ENCODE measurements at places on chromosomes 12 and 14.
A peak's percentile ranks its signal among the peaks of the same experiment; 100 is the strongest.

- no peak for ATAC-seq
Observed at GRCh38 chr12:1929241-1929984, 11.0 kb upstream of the CACNA2D4 start.

DNA sequence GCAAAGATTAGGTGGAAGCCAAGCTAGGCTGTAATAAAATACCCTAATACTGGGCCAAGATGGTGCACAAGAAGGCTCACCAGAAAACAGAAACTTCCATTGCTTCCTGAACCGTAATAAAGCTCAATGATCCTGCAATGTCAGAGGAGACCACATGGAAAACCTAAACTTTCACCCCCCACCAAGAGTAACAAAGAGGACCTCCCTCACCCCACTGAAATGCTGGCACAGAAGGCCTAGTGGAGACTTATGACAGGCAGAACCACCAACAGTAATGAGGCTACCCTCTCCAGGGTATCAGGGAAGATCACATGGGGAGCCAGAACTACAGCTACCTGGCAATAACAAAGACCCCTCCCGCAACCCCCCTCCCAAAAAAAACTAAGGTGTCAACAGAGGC is 43.1 kb downstream of the CEP83 start:
- ATAC-seq, result no peak

DNA sequence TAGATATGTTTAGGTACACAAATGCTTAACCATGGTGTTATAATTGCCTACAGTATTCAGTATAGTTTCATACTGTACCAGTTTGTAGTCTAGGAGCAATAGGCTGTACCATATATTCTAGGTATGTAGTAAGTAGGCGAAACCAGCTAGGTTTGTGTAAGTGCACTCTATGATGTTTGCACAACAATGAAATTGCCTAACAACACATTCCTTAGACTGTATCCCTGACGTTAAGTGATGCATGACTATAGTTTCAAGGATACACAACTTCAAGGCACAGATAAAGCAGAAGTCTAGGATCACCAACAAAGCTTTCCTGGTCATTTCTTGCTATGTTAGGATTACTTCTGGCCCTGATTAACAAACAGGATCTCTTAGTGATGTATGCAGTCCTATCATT is 135.1 kb downstream of the SLC38A1 start:
- ATAC-seq, result no peak

GRCh38 chr14:101707068-101707842 is 54.3 kb upstream of the PPP2R5C start:
- peak; percentile 85 for ATAC-seq

- ATAC-seq, result no peak
Observed at GRCh38 chr12:40511341-40511740, 180.9 kb upstream of the CNTN1 start.

DNA sequence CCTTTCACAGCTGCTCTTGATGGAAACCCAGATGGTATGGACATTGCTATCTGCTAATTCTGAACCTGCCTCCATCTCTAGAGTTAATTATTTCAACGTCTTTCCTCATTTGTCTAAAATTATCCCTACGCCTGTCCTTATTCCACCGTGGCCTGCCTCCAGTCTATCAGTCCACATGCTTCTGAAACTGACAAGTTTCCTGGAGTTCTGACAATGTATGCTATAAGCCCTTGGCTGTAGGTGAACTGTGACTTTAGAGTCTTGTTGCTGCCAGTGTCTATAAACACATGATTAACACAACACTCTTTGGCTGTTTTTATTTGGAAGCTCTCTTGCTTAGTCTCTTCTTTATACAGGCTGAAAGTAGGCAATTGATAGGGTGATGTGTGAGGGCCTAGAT is 1052.9 kb downstream of the TMTC2 start:
- no peak for ATAC-seq

- ATAC-seq, result peak; percentile 25
Observed at GRCh38 chr12:7068240-7068993, 7.9 kb downstream of the C1S start.

DNA sequence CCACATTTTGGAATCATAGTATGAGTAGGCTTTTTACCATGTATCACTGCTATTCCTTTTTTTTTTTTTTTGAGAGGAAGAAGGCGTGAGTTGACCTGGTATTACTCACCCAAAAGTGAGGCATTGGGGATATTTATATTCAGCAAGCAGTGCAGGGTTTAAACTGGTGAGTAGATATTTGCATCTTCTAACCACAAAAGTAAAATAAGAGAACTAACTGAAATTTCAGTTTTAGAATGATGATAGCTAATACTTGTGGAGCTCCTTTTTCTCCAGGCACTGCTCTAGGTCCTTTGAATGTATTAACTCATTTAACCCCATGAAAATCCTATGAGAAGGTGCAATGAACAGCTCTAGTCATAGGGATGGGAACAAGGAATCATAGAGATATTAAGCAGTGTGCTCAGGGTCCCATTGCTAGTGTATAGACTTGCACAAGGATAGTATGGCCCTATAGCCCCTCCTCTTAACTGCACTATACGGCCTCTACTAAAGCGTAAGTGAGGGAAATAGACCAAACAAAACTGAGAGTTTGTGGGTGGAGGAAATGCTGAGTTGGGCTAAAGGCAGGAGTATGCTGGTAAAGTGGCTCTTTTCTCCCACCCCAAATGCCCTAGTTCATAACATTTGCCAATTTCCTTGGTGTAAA is 104.3 kb upstream of the MAX start:
- peak; percentile 66 for ATAC-seq

- no peak for ATAC-seq
Observed at GRCh38 chr12:57106021-57106708, 5.0 kb downstream of the STAT6 start.

DNA sequence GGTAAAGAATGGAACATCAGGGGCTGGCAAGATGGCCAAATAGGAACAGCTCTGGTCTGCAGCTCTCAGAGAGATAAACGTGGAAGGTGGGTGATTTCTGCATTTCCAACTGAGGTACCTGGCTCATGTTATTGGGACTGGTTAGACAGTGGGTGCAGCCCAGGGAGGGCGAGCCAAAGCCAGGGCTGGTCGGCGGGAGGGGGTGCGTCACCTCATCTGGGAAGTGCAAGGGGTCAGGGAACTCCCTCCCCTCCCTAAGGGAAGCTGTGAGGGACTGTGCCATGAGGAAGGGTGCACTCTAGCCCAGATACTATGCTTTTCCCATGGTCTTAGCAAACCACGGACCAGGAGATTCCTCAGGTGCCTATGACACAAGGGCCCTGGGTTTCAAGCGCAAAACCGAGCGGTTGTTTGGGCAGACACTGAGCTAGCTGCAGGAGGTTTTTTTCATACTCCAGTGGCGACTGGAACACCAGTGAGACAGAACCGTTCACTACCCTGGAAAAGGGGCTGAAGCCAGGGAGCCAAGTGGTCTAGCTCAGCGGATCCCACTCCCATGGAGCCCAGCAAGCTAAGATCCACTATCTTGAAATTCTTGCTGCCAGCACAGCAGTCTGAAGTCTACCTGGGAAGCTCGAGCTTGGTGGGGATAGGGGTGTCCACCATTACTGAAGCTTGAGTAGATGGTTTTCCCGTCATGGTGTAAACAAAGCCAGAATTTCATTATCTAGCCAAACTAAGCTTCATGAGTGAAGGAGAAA is 317.6 kb downstream of the NELL2 start:
- ATAC-seq, result no peak

- no peak for ATAC-seq
Observed at GRCh38 chr12:41205070-41205709, 17.1 kb downstream of the PDZRN4 start.

DNA sequence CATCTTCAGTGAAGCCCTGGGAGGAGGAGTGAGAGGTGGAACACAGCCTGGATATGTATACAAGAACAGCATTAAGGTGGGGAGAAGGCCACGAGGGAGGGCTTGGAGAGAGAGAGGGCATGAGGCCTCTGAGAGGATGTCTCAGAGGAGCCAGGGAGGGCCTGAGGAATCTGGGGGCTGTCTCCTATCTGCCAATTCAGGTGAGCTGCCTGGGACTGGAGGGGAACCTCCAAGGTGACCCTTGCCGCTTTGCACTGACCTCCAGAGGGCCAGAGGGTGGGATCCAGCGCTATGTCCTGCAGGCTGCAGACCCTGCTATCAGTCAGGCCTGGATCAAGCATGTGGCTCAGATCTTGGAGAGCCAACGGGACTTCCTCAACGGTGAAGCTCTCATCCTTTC is 4.4 kb downstream of the ARHGEF25 start:
- ATAC-seq, result no peak

GRCh38 chr14:56887216-56887615 is 76.9 kb upstream of the OTX2 start:
- ATAC-seq, result no peak

- no peak for ATAC-seq
Observed at GRCh38 chr14:64369201-64369600, 19.0 kb upstream of the MTHFD1 start.

- no peak for ATAC-seq
Observed at GRCh38 chr12:46359667-46360280, 12.8 kb downstream of the SLC38A2 start.

- ATAC-seq, result no peak
Observed at GRCh38 chr12:108921946-108922345, 42.1 kb downstream of the DAO start.

DNA sequence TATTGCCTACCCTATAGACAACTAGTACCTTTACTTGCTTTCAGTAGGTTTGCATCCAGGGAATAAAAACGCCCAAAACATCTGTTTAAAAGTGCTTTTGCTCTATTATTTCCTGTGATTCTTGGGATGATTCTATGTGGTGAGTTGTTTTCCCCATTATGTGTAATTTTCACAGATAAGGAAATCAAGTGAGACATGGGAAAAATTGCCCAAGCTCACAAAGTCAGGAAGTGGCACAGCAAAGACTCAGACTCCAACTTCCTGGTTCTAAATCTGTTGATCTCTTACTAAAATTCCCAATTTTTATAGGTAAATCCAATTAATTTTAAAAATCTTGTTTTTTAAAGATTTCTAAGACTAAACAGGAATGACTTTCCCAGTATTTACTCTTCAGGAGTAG is 39.0 kb downstream of the NID2 start:
- no peak for ATAC-seq

GRCh38 chr12:86948851-86949250 is 692.7 kb upstream of the MGAT4C start:
- no peak for ATAC-seq

GRCh38 chr12:47990351-47991105 is 13.7 kb downstream of the COL2A1 start:
- ATAC-seq, result no peak

DNA sequence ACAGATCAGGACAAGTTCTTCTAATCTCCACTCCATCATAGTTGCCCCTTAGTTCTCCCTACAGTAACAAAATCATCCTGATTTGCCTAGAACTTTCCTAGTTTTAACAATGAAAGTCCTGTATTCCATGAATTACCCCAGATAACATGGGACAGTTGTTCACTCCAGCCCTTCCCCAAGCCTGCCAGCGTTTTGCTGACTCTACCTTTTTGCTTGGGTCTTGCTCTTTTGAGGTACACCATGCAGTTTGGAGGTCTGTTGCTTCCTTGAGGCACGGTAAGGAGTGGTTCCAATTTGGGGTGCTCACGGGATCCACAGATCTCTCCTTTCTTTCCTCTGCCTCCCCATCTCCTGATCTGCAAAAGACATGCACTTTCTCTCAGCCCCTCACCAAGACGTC is 61.6 kb upstream of the DYRK2 start:
- ATAC-seq, result no peak

DNA sequence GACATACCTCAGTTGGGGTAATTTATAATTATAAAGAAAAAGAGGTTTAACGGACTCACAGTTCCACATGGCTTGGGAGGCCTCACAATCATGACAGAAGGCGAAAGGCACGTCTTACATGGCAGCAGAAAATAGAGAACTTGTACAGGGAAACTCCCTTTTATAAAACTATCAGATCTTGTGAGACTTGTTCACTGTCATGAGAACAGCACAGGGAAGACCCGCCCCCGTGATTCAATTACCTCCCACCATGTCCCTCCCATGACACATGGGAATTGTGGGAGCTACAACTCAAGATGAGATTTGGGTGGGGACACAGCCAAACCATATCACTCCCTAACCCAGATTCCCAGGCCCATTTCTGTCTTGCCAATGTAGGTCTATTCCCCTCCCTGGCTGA is 22.1 kb downstream of the MYO1H start:
- no peak for ATAC-seq

DNA sequence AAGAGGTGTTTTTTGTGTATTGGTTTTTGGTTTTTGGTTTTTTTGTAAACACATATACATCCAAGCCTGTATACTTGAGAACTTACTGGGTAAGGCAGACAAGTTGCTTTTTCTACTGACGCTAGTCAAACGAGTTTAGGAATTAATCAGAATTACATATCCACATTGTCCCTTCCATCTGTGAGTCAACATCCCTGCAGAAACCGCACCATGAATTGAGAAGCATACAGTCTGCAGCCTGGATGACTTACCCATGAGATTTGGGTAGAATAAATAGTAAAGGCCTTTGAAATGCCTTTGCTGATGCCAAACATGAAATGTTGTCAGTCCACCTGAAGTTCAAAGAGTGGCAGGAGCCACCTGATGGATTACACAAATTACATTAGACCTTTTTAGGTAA is 21.4 kb upstream of the C12orf42 start:
- no peak for ATAC-seq

GRCh38 chr12:76690921-76691700 is 72.8 kb upstream of the ZDHHC17 start:
- no peak for ATAC-seq

GRCh38 chr14:20671597-20672283 is 12.6 kb upstream of the RNASE4 start:
- no peak for ATAC-seq

DNA sequence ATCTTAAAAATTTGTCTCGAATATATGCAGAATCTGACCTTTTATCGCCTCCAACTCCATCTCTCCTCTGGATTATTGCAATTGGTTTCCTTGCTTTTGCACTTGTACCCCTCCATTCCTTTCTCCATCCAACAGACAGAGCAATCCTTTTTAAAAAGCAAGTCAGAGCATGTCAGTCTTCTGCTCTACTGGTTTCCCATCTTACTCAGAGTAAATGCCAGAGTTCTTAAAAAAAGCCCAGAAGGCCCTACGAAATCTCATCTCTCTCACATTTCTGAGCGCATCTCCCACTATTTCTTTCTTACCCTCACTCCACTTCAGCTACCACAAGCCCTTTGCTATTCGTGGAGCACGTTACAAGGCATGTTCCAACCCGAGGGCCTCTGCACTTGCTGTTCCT is 236.9 kb upstream of the DDHD1 start:
- no peak for ATAC-seq

- no peak for ATAC-seq
Observed at GRCh38 chr14:60768602-60769001, 34.0 kb downstream of the MNAT1 start.

GRCh38 chr12:23525450-23526072 is 423.9 kb downstream of the SOX5 start:
- no peak for ATAC-seq

GRCh38 chr12:23911574-23911973 is 37.9 kb downstream of the SOX5 start:
- ATAC-seq, result no peak

DNA sequence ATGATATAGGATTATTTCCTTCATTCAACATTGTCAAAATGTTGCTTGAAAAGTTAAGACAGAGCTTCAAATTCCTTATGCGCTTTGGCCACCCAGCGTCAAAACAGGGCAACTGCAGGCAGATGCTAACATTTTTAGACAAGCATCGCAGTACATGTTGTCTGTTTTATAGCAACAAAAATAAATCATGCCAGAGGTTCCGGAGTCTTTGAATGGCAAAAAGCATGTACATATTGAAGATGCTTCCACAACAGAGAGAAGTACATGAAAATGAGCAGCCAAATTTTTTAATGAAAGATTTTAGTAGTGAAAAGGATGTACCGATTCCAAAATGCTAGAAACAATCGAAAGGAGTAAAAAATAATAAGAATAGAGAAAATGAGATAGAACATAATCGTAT is 49.8 kb upstream of the USP15 start:
- ATAC-seq, result peak; percentile 81

- ATAC-seq, result no peak
Observed at GRCh38 chr14:53034688-53035230, 83.9 kb upstream of the FERMT2 start.

Data from SK-N-SH treated with all-trans-retinoic acid at 6 μM for 48 hours (cell line).